Kidney tubule cell (primary cell): ENCODE measurements at places on chromosomes 13 and 19.
A peak's percentile ranks its signal among the peaks of the same experiment; 100 is the strongest.

GRCh38 chr13:21050288-21051197 lies 10.8 kb downstream of the LATS2 start:
- DNase-seq: peak; percentile 20

DNA sequence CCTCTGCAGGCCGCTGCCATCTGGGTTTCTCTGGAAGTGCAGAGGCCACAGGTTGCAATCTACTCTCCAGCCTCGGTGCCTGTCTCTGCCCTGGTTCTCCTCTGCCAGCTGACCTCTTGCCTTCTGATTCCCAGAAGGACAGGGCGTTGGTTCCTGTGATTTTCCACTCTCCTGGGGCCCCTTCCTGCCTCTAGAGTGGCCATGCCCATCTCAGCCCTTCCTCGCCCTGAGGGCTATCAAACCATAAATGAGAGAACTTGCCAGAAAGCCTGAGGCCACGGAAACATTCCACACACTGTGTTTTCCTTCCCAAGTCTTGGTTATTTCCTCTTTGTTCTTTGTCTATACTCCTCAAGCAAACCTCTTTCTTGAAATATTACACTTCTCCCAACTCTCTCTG lies 146.2 kb downstream of the SHISA2 start:
- no peak for DNase-seq

GRCh38 chr19:16347706-16348105 lies 23.1 kb downstream of the KLF2 start:
- no peak for DNase-seq

- no peak for DNase-seq
These were observed 111.9 kb downstream of the DIAPH3 start for GRCh38 chr13:60051754-60052285.

- DNase-seq: no peak
These were observed 17.1 kb upstream of the CLC start for GRCh38 chr19:39754971-39755370.

GRCh38 chr19:6773323-6773931 lies 919 bp downstream of the VAV1 start:
- no peak for DNase-seq

DNA sequence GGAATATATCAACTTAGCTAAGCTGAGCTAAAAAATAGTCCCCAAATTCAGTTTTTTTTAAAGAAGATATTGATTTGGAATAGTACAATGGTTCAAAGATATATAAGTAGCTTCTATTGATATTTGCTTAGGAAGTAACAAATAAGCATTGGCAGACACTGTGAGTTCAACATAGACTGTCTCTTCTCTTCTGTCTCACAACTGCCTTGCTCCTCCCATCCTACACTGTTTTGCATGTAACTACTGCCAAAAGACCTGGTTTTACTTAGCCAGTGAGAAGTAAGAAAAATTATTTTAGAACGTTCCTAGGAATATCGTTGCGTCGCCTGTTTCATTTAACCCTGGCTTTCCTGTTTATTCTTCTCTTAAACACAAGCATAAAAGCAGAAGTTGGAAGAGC lies 859.0 kb upstream of the SPRY2 start:
- DNase-seq: no peak

DNA sequence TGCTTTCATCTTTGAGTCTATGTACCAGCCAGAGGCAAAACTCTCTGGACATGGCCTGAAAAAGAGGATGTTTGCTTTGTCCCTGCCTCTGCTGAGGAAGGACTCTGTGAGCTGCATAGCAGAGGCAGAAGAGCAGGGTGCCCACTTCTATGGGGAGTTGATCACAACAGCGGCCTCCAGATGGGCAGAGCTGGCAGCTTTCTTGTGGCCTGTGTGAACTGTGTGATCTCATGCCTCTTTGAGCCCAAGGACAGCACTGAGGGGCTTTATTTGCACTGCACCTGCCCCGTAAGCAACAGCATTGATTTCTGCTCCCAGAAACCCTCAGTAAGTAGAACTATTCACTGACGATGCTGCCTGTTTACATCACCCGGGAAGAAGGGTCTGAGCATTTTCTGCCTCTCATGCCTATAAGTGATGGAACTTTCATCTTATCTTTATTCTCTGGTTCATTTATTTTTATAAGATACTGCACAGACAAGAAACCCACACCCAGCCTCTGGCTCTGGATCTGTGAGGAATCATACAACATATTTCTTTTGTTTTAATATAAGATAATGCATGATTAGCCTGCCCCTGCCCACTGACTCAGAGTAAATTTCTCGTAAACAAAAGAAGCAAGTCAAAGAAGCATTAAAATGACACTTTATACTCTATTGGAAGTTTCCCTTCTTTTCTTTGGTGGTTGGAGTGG lies 244.2 kb upstream of the SOX21 start:
- no peak for DNase-seq

- no peak for DNase-seq
These were observed 7.1 kb downstream of the DNASE2 start for GRCh38 chr19:12873891-12874745.
